ENCODE measurements at places on chromosomes 11 and 22. TPM values are rescaled to one million over a fixed set of nuclear protein-coding genes. Genes with fewer than 3 reads are reported as not detected.
A peak's percentile ranks its signal among the peaks of the same experiment; 100 is the strongest.

The CTSW gene
- total RNA-seq = 0.39 TPM

GRCh38 chr11:95067039-95067840, 521 bp downstream of the SRSF8 start:
- peak; percentile 84 for DNase-seq

DNA sequence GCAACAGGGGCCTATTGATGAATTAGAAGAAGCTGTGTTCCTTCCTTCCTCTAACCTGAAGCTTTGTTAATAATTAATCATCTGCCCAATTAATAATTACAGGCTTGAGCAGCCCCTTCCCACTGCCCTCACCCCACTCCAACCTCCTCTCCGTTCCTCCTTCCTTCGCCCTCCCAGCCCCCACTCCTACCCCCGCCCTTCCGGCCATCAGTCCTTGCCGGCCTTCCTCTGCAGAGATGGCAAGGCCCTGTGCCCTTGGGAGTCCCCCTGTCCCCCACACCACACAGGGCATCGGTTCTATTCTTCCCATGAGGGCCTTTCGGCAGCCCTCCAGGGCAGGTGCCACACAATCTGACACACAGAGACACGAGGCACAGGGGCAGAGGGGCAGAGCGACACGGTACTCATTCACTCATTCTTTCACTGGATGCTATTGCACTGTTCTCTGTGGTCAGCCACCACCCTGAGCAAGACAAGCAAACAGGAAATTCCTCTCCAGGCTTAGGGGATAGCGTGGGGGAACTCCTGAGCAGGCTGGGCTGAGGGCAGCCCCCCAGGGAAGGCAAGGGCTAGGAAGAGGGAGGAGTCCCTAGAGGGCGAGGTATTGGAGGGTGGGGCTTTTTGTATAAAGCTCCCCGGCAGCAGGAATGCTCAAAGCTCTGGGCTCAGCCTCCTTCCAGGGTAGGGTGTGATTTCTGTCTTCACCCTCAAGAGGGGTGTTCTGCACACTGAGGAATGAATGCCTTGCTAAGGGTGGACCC, 14.7 kb downstream of the MGAT3 start:
- DNase-seq = no peak

DNA sequence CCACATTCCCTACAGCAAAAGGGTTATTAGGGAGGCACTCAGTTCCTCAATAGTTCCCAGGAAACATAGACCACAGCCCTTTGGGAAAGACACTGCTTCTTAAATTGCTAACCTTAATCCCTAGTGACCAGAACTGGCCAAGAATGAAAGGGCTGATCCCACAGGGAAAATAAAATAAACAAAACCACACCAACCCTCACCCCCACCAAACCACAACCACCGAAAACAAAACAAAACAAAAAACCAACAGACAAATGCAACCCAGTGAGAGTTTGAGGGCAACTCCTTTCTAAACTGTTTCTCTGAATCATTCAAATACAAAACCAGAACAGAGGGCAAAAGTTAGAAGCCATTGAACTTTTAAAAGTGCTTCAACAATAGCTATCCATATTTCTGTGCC, 57.2 kb downstream of the NAV2 start:
- DNase-seq = no peak

DNA sequence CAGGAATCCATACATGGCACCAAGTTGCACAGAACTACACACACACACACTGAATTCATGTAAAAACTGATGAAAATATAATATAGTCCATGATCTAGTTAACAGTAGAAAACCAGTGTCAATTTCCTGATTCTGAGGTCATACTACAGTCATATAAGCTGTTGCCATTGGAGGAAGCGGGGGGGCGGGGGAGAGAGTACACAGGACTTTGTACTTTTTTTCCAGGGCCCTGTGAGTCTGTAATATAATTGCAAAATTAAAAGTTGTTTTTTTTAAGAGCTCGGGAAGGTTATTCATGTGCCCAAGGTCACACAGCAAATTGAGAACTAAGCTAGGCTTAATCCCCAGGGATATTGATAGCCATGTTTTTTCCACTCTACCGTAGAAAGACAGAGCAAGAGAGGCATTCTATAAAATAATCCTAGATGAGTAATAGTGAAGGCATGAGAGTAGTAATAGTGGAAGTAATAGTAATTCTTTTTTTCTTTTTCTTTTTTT, 312.3 kb downstream of the MN1 start:
- DNase-seq = no peak

The GDPD4 gene
- not detected for total RNA-seq

- DNase-seq = peak; percentile 89
Observed at GRCh38 chr22:38923463-38924346, 33.7 kb upstream of the APOBEC3A start.

DNA sequence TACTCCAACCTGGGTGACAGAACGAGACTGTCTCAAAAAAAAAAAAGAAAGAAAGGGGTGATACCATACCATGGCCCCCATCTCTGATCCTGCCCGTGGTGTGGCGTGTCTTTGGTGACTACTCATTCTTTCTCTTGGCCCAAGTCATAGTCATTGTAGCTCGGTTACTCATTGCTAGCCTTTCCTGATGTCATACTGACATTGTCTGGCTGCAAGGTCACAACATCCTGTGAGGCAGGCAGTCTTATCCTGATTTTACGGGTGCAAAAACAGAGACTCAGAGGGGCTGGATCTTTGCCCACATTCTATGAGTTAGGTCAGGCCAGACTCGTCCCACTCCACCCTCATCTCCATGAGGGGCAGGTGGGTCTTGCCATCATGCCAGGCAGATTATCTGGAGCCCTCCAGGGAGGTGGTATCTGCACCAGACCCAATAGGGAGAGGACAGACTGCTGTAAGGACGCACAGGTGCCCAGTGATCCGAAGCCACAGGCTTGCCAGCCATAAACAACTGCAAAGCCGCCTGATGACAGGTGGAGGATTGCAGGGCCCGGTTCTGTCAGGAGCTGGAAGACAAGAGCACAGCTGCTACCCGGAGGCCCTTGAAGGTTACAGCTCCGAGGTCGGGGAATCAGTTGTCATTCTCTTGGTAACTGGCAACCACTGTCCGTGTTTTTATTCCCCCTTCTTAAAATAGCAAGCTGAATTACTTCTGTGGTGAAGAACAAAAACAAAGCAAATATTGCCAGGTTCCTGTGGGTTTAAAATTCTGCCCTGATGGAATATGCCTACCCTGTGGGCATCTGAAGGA, 13.8 kb downstream of the TOM1 start:
- DNase-seq = no peak

- no peak for DNase-seq
Observed at GRCh38 chr11:120499859-120500258, 11.7 kb upstream of the GRIK4 start.

DNA sequence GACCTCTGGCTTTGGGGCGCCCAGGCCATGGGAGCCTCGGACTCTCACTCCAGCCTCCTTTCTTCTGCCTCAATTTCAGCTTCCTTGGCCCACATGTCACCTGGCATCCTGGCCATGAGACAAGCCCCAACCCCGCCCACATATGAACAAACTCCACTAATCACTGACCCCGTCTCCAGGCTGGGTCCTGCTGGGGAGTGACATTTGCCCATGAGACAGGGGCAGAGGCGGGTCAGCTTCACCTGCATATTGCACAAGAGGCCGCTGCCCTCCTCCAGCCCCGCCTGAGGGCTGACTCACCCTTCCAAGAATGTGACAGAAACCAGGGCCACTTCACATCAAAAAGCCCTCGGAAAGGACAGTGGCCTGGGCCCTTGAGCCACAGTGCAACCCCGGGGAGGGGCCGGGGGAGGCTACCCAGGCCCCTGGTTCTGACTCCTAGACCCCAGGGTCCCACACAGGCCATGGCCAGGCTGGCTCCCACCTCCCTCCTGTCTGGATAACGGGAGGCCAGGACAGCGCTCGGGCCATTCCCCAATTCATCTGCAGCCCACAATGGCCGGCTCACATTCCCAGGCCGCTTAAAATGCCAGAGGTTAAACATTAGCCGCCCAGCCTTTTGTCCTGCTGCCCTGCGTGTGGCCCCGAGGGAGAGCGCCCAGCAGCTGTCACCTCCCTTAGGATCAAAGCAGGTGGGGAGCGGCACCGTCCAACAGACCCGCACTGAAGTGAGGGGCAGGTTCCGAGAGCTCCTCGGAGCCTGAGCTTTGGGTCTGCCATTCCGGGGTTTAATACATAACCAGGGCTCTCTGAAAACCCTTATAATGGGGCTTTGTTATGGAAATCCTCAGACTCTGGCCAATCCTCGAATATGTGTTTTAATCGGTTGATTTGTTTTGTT, 42.3 kb downstream of the TRMU start:
- no peak for DNase-seq

GRCh38 chr22:44493206-44493605, 4.8 kb downstream of the RTL6 start:
- DNase-seq = no peak

DNA sequence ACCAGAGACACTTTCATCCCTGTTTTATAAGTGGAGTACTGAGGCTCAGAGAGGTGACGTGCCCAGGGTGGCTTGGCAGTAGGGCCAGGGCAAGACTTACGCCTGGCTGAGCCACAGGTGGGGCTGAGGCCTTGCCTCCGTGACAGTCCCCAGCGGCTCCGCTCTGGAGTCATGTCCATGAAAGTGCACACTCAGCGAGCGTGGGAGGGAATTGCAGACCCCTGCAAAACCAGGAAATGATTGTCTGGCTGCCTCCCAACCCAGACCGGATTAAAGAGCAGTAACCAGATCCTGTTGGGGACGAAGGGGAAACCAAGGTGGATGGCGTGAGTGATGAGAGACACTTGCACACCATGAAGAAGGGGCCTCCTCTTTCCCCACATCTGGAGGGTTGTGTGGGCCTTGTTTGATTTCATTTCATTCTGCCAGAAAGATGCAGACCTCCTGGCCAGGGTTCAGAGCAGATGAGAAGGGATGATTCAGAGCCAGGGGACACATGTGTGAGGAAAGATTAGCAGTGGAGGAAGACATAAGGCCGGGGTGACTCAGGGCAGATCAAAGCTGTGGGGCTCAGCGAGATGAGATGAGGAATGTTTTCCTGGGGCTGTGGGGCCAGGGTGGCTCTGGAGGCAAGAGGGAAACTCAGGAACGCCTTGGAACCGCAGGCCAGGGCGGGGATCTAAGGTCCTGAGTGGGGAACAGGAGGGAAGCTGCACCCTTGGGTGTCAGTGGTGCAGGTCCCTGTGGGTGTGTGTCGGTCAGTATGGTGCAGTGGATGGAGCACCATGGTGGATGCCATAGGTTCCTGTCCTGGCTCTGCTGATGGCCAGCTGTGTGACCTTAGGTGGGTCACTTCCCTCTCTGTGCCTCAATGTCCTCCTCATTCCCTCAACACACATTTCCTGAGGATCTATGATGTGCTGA, 29.9 kb upstream of the LRRC32 start:
- no peak for DNase-seq

DNA sequence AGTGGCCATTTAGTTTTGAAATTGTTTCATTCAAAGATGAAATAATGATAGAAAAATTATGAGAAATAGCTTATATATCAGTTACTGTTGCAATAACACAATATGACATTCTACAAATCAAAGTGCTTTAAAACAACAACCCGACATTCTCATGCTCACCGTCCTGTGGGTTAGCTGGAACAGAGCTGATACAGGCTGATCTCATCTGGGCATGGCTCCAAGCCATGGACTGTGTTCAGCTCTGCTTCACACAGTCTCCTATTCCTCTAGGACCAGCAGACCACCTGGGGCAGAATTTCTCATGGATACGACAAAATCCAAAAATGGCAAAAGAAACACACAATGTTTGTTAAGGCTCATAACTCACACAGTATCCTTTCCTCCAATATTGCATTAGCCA, 178.6 kb downstream of the CNTN5 start:
- DNase-seq = no peak

The TEX12 gene
- total RNA-seq = not detected

The NXPE1 gene
- not detected for total RNA-seq

DNA sequence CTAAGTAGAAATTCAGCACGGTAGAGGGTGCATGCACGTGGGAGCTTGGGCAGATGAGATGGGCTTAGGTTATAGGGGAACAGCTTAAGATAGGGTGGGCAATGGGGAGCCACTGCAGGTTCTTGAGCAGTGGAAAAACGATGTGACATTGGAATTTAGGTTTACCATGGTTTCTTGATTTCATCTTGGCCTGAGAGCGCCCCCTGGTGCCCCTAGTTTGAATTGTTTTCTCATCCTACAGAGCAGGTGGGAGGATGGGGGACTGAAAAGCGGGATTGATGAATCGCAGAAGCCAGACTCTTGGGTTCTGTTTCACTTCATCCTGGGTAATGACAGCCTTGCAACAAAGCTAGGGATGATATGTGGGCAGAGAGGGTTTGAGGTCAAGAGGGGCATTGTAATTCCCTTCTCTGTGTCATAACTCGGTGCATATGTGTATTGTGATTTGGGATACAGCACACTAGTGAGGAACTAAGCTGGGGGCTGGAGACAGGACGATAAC, 6.7 kb upstream of the MCAM start:
- DNase-seq = peak; percentile 82

- no peak for DNase-seq
Observed at GRCh38 chr22:43882122-43882767, 9.6 kb downstream of the PNPLA5 start.

DNA sequence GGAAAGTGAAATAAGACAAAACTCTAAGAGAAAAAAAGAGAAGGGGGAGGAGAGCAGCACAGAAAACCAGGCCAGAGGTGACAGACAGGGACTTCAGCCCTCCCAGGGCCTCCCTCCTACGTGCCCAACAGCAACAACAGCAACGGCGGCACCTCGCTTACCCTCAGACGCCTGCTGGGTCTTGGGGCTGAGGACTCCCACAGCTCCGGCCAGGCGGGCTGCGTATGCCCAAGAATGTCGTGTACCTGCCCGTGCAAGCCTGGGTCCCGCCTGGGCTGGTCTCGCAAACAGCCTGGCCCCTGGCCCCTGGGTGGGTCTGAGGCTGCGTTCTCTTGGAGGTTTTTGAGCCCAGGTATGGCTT, 30.5 kb downstream of the ARAP1 start:
- no peak for DNase-seq

- DNase-seq = peak; percentile 86
Observed at GRCh38 chr22:32985899-32986765, 72.0 kb downstream of the SYN3 start.
